Activated CD8-positive, alpha-beta memory T cell treated with anti-CD3 and anti-CD28 coated beads for 36 hours (primary cell): ENCODE measurements at places on chromosomes 1 and 21. TPM values are rescaled to one million over a fixed set of nuclear protein-coding genes. Genes with fewer than 3 reads are reported as not detected.

Gene AGBL4
- not detected for total RNA-seq

Gene CSMD2
- total RNA-seq, result not detected

Gene PRDX6
- total RNA-seq, result 148 TPM

Gene RPTN
- total RNA-seq, result not detected

Gene KLF17
- not detected for total RNA-seq

Gene EFCAB7
- 7.9 TPM for total RNA-seq

Gene MRPL24
- total RNA-seq, result 122 TPM
